ENCODE measurements at places on chromosomes 12 and 14. TPM values are rescaled to one million over a fixed set of nuclear protein-coding genes. Genes with fewer than 3 reads are reported as not detected.

GRCh38 chr12:1643905-1644533, 15.0 kb downstream of the WNT5B start:
- H3K4me1 ChIP-seq, result peaks cover 19% of the 10 kb centered on the region
- no peak overlapping the region for H3K4me3 ChIP-seq
- no peak for DNase-seq
- no peaks in the 10 kb centered on the region for H3K27me3 ChIP-seq
- H3K36me3 ChIP-seq, result no peaks in the 10 kb centered on the region
- no peak overlapping the region for H3K27ac ChIP-seq

Gene C14orf39
- total RNA-seq, result 0.55 TPM

DNA sequence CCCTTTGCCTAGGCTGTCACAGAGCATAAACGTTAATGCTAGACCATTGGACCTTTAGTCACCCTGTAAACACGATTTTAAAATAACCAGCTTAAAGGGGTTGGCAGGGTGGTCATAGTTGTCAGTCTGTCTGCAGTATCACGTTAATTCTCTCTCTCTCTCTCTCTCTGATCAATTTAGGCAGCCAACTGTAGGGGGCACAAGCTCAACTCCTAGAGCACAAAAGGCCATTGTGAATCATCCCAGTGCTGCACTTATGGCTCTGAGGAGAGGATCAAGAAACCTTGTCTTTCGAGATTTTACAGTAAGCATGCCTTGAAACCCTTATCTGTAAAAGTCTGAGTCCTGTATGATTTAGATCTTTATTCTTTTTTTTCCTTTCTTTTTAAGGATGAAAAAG, 97.1 kb downstream of the SCAF11 start:
- H3K27me3 ChIP-seq, result no peaks in the 10 kb centered on the region
- no peaks in the 10 kb centered on the region for H3K4me1 ChIP-seq

Gene LTA4H
- total RNA-seq, result 22.6 TPM

DNA sequence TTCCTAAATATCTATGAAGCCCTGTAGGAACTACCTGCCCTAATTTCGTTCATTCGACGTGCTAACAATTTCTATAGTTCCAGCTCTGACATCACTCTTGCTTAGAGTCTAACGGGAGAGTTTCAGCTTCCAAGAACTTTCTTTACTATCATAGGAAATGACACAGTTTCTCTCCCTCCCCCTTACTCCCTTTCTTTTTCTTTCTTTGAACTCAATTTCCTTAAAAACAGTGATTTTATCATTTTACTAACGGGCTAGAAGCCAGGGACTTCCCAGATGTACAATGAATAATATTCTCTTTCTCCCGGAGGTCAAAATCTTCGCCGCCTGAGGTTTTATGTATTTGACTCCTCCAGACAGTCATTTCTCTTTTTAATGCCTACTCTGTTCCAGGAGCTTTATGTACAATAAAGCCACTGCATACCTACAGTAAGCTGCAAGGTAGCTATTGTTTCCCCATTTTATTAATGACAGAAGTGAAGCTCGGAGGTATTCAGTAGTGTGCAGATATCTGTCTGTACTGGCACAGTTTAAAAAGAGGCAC, 15.7 kb downstream of the SMCO2 start:
- DNase-seq, result peak; percentile 72
- H3K4me1 ChIP-seq, result no peaks in the 10 kb centered on the region
- no peaks in the 10 kb centered on the region for H3K36me3 ChIP-seq
- H3K4me3 ChIP-seq, result no peak overlapping the region
- H3K27me3 ChIP-seq, result no peaks in the 10 kb centered on the region

GRCh38 chr14:63300854-63301253, 17.9 kb downstream of the GPHB5 start:
- H3K4me1 ChIP-seq, result no peaks in the 10 kb centered on the region
- H3K4me3 ChIP-seq, result no peak overlapping the region
- peaks cover 12% of the 10 kb centered on the region for H3K27me3 ChIP-seq
- DNase-seq, result no peak
- H3K36me3 ChIP-seq, result no peaks in the 10 kb centered on the region

All from stomach (tissue), 19 donors.